ENCODE measurements at places on chromosomes 3 and 15.

DNA sequence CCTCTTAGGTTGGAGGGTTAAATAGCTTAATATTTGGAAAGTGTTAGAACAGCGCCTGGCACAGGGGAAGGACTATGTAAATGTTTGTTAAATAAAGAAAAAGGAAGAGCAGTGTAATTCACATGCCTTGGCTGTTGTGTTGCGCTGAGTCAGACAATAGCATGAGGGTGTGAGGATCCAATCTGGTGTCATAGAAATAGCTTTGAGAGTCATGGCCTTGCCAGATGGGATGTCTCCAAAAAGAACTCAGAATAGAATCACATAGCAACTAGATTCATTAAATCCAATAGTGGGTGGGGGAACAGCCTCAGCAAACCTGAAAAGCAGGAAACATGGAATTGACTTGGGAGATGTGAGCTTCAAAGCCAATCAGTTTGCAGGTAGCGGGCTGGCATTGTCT lies 3.9 kb upstream of the RBSN start:
- DNase-seq: no peak

DNA sequence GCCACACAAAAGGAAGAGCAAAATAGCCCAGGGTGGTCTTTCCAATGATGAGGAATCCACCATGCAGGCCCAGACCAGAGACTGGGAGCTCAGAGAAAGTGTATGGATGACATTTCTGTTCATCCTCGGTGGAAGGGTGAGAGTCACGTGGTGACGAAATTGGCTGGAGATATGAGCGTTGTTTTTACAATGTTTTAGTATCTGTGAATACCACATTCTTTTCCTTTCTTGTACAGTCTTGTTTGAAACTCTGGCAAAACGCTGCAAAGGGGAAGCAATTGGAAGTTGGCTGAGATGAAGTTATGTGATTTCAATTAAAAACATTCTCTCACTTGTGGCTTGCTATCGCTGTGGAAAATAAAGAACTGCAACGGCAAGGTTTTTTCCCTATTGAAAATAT lies 137.5 kb downstream of the MAGI1 start:
- DNase-seq: no peak

DNA sequence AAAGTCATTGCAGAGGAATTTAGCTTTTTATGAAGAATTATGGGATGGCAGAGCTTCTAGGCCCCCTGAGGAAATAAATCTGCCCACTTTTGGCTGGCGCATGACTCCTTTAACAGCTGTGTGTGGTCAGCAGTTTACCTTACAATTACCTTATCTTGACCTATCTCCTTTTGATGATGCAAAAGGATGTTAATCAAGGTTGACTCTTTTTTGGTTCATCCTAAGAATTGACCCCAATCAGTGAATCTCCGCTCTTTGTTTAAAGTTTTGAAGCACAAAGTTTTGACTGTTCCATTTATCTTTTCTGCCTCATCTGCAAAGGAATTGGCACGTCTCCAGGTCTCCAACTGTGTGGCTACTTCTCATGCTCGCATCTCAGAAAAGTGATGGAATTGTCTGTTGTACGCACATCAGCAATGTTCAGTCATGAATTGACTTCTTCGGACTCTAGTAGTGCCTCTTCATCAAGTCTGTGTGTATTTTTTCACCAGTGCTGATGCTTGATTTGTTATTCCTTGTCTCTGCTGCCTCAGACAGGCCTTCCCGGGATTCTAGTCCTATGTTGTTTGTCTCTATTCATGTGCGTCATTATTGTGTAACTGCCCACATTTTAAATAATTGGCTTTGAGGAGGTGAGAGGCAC lies 196.2 kb upstream of the CFAP20DC start:
- DNase-seq: no peak

- DNase-seq: no peak
These were observed 8.3 kb downstream of the POLG start for GRCh38 chr15:89326316-89326715.

DNA sequence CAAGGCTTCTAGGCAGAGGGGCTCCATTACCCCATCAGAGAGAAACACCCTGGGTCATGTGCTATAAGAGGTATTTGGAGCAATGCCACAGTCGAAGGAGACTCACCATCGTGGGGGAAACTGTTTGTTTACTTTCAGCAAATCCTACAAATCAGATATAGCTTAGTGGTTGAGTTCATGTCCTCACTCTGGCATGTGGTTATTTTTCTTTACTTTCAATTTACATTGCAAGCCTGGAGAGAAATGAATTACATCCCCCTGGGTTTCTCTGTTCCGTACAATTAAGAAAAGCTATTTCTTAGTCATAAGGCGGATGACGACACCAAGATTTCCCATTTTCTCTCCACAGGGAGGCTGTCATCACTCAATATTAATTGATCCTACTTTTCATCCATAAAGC lies 36.9 kb downstream of the RFTN1 start:
- DNase-seq: no peak

DNA sequence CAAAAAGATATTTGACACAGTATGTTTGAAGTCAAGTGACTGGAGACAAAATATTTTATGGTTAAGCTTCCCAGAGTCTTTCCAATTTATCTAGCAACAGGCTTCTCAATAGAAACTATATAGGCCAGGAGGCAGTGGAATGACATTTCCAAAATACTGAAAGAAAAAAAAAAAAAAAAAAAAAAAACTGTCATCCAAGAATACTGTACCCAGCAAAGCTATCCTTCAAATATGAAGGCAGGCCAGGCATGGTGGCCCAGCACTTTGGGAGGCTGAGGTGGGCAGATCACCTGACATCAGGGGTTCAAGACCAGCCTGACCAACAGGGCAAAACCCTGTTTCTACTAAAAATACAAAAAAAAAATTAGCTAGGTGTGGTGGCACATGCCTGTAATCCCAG lies 20.9 kb downstream of the NME9 start:
- DNase-seq: no peak

DNA sequence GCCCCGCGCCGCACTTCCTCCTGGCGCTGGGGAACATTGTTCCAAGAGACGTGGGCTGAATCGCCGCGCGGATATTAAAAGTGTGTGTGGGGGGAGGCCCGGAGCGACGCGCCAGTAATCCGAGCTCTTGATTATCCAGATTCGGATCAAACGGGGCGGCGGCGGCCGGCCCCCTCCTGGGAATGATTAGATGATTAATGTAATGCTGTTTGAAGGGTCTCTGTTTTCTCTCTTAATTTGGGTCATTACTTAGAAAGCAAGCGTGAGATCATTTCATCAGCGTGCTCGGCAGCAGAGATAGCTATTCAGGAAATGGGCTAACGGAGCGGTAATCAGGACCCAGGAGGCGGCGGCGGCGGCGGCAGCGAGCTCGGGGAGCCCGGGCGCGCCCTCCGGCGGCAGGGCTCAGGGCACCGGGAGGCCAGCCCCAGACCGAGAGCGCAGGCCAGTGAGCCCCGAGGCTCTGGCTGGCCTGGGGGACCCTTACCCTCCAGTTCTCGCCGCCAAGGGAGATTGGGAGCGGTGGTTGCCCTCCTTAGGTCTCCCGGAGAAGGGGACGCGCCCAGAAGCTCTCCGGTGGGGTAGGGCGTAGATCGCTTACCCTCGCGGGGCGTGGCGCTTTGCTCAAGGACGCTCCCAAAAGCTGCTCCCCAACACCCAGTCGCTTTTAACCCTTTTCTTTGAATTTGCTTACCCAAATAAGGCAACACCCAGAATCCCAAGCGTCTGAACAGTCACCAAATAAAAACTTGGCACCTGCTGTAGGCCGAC lies 4.5 kb downstream of the FEZF2 start:
- DNase-seq: no peak

- no peak for DNase-seq
These were observed 57.3 kb downstream of the FRMD5 start for GRCh38 chr15:44137750-44138149.

DNA sequence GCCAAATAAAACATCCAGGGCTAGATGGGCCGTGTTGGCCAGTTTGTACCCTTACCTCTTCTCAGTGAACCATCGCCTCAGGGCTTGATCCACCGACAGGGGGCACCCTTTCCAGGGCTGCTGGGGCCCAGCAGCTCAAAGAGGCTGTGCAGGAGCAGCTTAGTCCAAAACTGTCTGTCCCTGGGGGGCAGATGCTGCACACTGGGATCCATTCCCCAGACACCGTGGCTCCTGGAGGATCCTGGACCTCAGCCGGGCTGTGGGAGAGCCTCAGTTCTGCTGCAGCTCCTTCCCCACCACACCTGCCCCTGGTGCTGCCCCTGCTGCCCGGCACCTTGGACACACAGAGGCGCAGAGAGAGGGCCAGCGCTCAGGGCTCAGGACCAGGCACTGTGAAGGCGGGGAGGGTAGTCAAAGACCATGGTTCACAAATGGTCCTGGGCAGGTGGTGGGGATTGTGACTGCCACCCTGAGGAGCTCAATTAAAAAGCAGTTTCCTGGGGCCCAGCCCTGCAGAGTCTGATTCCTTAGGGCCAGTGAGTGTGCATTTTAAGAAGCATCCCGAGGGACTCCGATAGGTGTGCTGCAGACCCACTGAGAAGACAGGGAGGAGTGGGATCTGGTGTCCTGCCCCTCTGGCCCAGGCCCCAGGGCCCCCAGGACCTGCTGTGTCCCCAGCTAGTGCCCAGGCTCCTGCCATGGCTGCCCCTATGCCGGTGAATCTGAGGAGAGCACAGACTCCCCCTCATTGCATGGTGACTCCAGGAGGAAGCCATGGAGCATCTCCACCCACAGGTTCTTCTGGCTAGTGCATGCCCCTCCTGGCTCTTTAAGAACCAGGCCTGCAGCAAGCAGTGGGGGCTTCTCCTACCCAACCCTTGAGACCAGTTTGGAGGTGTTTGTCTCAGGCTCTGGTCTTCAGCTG lies 86.5 kb upstream of the PRR20G start:
- DNase-seq: no peak

- no peak for DNase-seq
These were observed 7.9 kb upstream of the RPP14 start for GRCh38 chr3:58298190-58298589.

GRCh38 chr15:48345516-48345915 lies 14.3 kb downstream of the DUT start:
- no peak for DNase-seq

- DNase-seq: no peak
These were observed 390.6 kb upstream of the WNT5A start for GRCh38 chr3:55877703-55878102.

GRCh38 chr3:134959516-134959915 lies 164.5 kb downstream of the EPHB1 start:
- DNase-seq: no peak

DNA sequence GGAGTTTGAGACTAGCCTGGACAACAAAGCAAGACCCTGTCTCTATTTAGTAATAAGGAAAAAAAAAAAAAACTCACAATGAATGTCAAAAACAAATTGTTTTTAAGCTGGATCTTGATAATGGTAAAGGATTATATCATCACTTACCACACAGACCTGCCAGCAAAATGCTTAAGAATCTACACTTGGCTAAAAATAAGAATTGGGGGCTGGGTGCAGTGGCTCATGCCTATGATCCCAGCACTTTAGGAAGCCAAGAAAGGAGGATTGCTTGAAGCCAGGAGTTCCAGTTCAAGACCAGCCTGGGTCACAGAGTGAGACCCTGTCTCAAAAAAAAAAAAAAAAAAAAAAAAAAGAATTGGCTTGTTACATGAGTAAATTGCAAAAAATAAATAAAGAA lies 31.0 kb downstream of the ACAP2 start:
- DNase-seq: no peak

DNA sequence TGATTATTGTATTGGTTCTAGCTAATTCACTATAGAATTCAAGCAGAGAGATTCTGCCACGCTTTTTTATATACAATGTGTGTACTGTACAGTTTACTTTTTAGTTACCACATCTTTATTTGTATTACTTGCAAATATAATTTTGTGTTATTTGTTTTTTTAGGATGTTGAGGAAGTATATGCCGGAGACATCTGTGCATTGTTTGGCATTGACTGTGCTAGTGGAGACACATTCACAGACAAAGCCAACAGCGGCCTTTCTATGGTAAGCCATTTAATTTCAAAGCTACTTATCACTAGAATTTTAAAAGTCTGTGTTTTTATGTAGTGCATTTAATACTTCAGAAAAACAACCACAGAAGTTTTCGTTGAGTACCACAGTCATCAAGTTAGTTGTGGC lies 11.7 kb downstream of the LXN start:
- DNase-seq: no peak

- no peak for DNase-seq
These were observed 11.0 kb upstream of the PCCB start for GRCh38 chr3:136239094-136239493.

DNA sequence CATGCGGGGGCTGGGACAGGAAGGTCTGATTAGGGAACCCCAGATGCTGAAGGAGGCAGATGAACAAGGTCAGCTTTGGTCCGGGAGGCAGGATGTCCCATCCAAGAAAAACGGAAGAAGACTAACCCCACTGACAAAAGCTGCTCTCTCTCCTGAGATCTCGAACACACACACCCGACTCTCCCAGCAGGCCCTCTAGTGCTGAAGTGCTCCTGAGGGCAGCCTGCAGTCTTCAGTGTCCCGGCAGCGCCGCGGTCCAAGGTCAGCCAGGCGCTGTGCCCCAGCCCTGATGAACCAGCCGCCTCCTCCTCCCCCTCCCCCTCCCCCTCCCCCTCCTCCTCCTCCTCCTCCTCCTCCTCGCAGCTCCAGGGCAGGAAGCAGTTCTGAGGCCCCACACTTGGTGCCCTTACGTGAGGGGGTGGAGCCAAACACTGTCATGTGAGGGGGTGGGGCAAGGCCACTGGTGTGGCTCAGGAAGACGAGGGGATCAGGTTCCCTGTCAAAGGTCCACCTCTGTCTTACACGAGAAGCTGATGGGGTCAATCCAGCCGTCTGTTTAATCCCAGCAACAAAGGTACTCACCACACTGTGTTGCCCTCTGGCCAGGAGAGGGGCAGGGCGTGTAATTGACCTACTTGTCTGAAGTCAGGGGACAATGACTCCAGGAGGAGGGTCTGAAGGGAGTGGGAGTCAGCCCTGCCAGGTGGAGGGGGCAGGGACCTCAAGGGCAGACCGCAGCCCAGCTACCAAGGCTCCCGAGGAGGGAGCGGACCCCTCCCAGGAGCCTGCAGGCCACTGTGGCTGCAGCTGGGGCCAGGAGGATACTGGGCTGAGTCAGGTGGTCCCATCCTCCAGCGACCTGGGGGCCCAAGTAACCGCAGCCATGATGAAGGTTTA lies 34.3 kb downstream of the PRR23E start:
- DNase-seq: no peak

- DNase-seq: no peak
These were observed 123.1 kb upstream of the BHLHE40 start for GRCh38 chr3:4856136-4856535.

GRCh38 chr3:155702745-155703591 lies 41.9 kb downstream of the PLCH1 start:
- DNase-seq: no peak

DNA sequence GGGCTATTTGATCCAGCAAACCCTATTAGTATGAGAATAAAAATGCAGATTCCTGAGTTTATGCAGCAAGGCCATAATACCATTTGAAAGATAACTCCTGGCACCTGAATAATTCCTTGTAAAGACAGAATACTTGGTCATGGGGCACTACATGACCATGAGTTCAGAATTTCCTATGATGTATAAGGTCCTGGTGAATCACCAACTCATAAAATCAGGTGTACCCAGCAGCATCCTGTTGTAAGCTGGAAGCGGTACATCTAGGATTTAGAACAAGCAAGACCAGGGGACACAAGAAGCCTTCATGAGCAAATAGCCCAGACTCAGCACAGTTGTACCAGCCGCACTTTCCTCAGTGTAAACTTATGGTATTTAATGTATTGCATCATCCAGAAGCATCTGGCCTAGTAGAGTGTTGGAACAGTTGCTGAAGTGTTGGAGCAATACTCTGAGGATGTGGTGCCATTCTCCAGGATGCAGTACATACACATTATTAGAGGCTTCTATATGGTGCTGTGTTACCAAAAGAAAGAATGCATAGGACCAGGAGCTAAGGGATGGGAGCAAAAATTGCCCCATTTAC lies 233.4 kb downstream of the SQOR start:
- DNase-seq: no peak

- DNase-seq: no peak
These were observed 30.4 kb downstream of the CCDC13 start for GRCh38 chr3:42742688-42743087.
